Putamen (tissue), 1 donor: ENCODE measurements at places on chromosomes 13 and 19.

DNA sequence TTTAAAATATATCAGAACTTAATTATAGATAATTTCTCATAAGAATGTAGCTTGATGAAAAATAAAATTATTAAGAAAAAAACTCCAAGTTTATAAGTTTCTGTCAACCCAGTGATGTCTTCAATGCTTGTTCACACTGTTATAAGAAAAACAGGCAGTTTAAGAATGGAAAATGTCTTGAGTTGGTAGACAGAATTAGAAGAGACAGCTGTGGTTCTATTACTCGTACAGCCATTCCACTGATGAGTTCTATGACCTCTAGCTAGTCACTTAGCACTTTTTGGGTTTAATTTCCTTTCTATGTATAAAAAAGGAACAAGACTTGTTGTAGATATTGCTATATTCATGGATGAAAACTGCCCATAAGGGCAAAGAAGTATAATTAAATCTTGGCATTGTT lies 1013.1 kb upstream of the ATXN8OS start:
- no peak for DNase-seq

GRCh38 chr13:73991384-73991783 lies 142.8 kb downstream of the KLF12 start:
- no peak for DNase-seq

- no peak for DNase-seq
Observed at GRCh38 chr13:27138457-27139093, 33.0 kb downstream of the USP12 start.

DNA sequence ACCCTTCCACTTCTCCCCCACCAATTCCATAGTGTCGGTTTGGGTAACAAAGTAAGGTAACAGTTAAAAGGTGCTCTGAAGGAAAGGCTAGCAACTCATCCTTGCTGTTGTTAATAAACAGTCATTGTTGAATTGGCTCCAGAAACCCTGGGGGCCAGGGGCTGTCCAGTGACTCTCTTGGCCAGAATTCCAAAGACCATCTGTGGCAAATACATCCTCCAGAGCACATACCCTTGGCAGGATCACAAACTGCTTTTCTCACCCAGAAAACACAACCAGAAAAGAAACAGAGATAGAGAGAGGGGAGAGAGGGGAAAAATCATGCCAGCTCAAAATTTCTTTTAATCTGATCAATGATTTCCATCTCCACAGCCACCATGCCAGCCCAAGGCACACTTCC lies 22.1 kb downstream of the CACNA1A start:
- no peak for DNase-seq

- no peak for DNase-seq
Observed at GRCh38 chr19:11304936-11305335, 9.0 kb downstream of the TSPAN16 start.

DNA sequence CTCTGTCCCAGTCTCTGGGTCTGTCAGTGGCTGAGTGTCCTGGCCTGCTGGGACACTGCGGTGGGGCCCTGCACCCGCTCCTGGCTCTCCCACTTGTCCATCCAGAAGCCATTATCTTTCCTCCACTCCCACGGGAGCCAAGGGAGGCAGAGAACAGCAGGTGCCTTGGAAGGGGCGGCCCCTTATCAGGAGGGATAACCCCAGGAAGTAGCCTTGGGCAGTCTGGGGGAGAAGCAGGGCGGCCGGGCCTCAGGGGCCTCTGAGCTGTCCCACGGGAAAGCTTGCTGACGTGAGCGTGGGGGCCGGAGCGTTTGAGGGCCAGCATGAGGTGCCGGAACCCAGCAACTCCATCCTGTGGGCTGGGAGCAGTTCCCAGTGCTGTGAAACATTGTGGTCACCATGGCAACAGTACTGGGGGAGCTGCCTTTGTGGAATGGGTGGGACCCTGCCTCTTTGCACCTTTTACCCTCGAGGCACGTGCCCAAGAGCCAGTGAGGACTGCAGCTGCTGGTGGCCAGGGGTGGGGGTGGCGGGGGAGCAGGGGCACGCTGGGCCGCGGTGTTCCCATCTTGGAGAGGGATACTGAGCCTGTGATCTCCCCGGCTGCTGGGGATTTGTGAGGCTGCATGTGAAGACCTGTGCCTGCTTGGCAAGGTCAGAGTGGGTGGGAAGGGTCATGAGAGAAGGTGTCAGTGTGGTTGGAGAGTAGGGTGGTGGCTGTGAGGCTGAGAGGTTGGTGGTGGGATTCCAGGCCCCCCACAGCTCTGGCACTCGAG lies 20.9 kb downstream of the KLHL26 start:
- DNase-seq, result no peak

DNA sequence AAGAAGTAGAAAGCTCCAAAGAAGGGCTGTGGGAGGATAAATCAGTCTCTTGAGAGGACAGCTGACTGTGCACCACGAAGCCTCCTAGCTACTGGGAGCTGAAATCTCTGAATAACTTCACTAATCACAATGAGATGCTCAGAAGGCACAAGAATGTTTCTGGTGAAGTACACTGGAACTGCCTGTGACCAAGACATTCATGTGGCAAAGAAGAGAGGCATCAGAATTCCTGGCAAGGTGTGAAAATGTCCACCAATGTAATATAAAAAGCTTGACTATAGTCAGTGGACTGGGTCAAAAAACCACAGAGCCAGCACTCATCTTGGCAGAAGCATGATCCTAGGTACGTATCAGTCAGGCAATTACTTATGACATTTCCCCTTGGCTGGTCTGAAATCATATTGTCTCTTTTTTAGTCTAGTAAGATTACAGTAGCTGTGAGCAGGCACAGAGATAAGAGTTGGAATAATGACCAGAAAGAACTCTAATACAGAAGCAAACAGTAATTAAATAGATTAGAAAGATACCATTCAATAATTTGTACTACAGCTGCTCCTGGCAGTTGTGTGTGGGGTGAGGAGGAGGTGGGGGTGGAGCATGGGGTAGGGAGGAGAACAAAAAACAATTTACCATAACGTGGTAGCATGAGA lies 434.7 kb downstream of the DIAPH3 start:
- DNase-seq, result no peak

GRCh38 chr13:98506728-98507230 lies 70.1 kb downstream of the STK24 start:
- no peak for DNase-seq

- no peak for DNase-seq
Observed at GRCh38 chr19:6531956-6532243, 1.1 kb downstream of the TNFSF9 start.

GRCh38 chr13:21897161-21897560 lies 226.3 kb downstream of the FGF9 start:
- no peak for DNase-seq

- DNase-seq, result no peak
Observed at GRCh38 chr19:50495020-50495531, 15.9 kb downstream of the JOSD2 start.

GRCh38 chr19:2543463-2544442 lies 67.8 kb downstream of the GADD45B start:
- DNase-seq, result peak; percentile 92

DNA sequence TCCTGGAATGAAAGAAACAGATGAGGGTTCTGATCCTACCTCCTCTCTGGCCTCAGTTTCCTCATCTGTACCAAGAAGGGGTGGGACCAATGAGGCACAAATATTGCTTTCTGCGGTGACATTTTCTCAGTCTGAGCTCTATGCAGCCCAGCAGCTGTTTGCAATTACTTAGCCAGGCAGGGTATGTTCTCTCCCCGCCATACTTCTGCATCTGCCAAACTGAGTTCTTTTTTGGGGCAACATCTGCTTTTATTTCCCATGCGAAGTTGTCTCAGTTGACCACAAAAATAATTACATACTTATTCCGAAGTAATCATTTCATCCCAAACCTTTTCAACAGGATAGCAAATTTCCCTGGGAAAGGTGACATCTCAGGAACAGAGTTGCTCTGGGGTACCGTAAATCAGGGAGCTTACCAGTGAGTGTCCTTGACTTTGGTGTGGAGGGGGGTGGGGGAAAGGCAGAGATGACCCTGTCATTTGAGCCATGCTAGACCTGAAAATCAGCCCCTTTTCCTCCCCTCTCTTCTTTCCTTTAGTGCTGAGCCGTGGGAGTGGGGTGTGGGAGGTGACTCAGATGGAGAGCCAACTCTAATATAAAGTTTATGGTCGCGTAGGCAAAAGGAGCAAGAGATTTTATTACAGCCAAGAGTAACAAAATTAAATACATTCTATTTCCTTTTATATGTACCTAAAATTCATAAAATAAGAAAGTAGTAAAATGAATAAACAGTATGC lies 165.7 kb upstream of the KL start:
- no peak for DNase-seq

GRCh38 chr13:61202042-61202441 lies 213.6 kb downstream of the PCDH20 start:
- DNase-seq, result no peak

GRCh38 chr13:53058065-53058679 lies 29.6 kb downstream of the OLFM4 start:
- no peak for DNase-seq

GRCh38 chr13:31749929-31750328 lies 10.6 kb downstream of the RXFP2 start:
- DNase-seq, result no peak

- DNase-seq, result no peak
Observed at GRCh38 chr13:39867807-39868206, 212.3 kb downstream of the COG6 start.

- DNase-seq, result no peak
Observed at GRCh38 chr19:18946918-18947317, 5.9 kb upstream of the HOMER3 start.

- DNase-seq, result no peak
Observed at GRCh38 chr13:40148101-40148500, 492.6 kb downstream of the COG6 start.

GRCh38 chr13:99896369-99897075 lies 75.0 kb downstream of the ZIC5 start:
- no peak for DNase-seq

GRCh38 chr13:80419416-80419815 lies 78.5 kb upstream of the SPRY2 start:
- no peak for DNase-seq

GRCh38 chr19:50818859-50819472 lies 4.6 kb downstream of the KLK1 start:
- DNase-seq, result no peak

GRCh38 chr19:44684892-44685863 lies 13.8 kb upstream of the CEACAM16 start:
- DNase-seq, result no peak

- no peak for DNase-seq
Observed at GRCh38 chr19:8131517-8131916, 17.9 kb downstream of the FBN3 start.

DNA sequence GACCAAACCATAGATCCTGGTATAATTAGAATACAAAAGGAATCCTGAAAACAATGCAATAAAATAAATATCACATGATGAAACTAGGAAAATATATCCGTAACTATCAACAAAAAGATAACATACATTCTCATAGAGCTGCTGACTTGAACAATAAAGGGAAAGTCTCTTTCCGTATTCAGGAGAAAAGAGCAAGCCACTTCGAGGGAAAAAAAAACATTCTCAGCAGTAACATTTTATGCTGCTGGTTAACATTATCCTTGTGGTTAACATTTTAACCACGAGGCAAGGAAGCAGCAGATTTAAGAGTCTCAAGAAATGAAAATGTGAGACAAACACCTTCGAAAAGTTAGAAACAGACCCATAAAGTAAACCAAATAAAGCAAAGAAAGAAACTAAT lies 25.8 kb downstream of the NALCN start:
- no peak for DNase-seq

DNA sequence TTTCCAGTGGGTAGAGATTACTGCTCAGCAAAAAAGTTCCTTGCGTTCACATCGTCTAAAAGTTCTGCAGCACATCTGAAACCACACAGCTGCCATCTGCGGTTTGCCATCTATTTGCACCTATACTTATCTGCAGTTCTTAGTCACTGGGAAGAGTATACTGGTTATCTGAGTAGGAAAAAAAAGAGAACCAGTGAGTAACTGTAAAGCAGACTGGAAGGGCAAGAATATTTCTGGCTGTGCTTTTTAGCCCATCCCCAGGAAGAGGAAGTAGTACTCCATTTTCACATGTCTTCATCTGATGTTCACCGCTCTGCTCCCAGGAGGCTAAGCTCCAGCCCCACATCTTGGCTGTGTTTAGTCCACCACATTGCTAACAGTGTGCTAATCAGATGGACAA lies 35.6 kb downstream of the EFNB2 start:
- no peak for DNase-seq

DNA sequence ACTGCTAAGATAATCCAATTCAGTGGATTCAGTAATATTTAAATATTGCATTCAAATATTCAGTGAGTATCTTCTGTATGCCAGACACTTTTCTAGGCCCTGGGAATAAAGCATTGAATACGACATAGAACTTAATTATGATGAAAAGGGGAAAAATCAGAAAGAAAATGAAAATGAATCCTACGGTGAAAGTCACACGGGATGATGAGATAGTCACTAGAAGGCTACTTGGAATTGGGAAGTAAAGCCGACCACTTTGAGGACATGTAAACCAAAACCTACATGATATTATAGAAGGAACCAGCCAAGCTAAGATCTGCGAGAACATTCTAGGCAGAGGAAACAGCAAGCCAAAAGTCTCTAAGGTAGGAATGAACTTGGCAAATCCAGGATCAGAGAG lies 10.1 kb downstream of the DPY19L3 start:
- no peak for DNase-seq

DNA sequence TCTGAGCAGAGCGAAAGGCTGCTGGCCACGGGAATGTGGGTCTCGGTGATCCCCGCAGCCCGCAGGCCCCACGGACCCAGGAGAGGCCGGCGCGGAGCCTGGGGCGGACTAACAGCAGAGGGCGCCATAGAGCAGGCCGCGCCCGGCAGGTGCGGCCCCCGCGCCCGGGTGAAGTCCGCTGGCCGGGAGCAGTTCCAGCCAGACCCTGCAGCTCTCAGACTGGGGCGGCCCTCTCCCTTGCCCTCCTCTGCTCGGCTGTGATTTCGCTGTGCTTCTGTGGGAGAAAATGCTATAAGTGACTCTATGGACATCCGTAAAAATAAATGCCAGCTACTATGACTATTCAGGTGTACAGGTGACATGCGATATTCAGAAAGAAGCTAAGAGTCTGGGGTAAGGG lies 37.7 kb downstream of the GSX1 start:
- DNase-seq, result no peak

DNA sequence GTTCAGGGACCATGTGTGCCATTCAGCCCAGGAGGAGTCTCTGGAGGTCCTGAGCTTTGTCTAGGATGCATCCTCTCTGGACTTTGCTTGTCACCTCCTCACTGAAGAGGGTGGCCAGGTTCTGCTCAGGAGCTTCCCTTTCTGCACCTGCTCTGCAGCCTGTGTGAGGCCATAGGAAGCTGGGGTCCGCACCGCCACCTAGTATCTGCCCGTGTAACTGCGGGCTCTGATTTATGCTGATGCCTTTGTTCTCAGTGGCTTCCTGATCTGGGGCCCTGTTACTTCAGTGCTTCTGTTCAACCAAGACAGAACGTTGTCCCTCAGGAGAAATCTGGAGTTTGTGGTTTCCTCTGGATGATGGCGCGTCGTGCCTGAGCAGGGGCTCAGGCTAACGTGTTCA lies 15.5 kb downstream of the ZNF610 start:
- no peak for DNase-seq

- no peak for DNase-seq
Observed at GRCh38 chr19:50311723-50312635, 17.2 kb downstream of the KCNC3 start.

DNA sequence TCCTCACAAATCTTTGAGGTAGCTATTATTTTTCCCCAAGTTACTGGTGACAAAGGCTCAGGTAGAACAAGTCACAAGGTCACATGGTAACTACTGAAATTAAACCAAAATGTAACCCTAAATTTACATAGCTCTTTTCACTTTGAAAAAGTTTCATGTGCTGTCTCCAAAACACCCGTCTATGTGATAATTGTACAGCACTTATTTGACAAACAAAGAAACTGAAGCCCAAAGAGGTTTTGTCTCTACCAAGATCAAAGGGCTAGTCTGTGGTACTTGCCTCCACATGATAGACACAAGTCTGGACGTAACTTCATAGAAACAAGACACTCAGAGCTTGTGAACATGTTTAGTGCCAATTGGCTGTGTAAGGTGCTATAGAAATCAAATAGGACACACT lies 108.3 kb downstream of the SACS start:
- DNase-seq, result no peak
